Esophagus squamous epithelium (tissue), 5 donors: ENCODE measurements at places on chromosomes 11 and 22.

GRCh38 chr22:27401321-27401720, 400.2 kb downstream of the MN1 start:
- no peaks in the 10 kb centered on the region for H3K36me3 ChIP-seq
- no peak overlapping the region for H3K4me3 ChIP-seq
- H3K27ac ChIP-seq: no peak overlapping the region
- DNase-seq: no peak
- no peaks in the 10 kb centered on the region for H3K27me3 ChIP-seq

DNA sequence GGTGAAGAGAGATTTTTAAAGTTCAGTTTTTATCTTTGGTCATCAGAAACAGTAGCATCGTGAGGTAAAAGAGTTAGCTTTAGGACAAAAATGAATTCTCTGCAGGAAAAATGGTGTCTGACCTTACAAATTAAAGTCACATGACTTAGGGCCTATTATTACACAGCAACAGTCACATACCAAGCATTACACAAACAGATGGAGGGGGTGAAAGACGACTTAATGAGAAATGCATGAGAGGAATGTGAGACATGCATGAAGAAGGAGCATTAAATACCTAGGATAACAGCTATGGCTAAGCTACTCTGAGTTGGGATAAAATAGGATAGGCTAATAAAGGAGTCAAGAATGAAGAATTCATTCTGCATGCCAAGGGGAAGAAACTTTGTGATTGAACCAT, 77.5 kb downstream of the BLID start:
- H3K4me3 ChIP-seq: no peak overlapping the region

GRCh38 chr11:6674862-6675261, 8.3 kb downstream of the MRPL17 start:
- no peaks in the 10 kb centered on the region for H3K4me1 ChIP-seq
- H3K4me3 ChIP-seq: no peak overlapping the region
- DNase-seq: no peak
- H3K27ac ChIP-seq: no peak overlapping the region
- H3K27me3 ChIP-seq: no peaks in the 10 kb centered on the region
- peaks cover 9% of the 10 kb centered on the region for H3K36me3 ChIP-seq

DNA sequence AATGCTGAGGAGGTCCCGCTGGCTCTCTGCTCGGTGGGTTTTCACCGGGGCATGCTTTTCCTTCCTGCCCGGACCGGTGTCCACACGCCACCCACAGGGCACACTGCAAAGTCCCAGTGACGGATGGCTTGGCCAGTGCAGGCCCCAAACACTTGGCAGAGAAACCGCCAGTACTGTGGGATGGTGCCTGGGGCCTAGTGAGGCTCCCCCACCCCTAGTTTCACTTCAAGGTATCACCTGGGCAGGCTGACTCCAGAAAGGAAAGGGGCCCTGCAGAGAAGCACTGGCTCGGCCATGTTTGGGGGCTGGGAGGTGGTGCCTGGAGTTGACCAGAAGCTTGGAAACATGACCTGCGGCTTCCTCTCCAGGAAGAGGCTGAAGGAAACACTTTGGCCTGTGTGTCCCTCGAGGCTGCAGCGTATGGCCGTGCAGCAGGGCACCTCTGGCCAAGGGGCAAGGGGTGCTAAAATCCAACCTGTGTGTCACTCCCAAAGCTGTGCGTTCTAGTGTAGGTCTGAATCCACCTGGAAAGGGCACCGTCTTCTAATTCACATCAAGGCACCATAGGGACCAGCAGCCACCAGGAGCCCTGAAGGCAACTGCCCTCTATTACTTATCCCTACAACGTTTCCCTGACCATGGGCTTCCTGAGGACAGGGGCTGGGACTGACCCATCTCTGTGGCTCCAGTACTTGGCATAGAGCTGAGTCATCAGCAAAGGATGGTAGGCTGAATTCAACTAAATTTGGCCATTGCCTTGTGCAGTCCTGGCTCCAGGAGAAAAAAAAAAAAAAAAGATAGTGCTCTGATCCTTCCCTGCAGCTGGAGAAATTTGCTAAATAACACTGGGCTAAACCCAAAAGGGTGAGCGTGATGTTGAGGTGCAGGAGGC, 22.6 kb downstream of the TPBGL start:
- H3K4me3 ChIP-seq: no peak overlapping the region
- H3K27me3 ChIP-seq: no peaks in the 10 kb centered on the region
- H3K4me1 ChIP-seq: no peaks in the 10 kb centered on the region
- H3K27ac ChIP-seq: no peak overlapping the region
- H3K36me3 ChIP-seq: no peaks in the 10 kb centered on the region
- DNase-seq: no peak

DNA sequence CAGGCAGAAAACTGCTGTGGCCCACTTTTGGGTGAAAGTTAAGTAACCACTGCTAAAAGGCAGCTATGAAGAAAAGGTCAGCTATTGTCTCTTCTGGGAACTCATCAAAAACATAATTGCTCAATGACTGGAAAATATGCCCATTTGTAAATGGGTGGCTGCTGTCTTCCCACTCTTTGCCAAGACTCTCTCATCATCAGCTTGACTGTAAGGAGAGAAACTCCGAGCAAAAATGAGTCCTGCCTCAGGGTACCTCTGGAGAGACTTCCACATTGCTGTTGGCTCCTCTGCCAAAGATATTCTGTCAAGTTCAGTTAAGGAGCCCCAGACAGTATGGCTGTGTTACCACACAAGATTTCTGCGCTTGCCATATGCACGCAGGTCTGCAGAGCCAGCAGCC, 138.7 kb downstream of the BBOX1 start:
- H3K4me1 ChIP-seq: no peaks in the 10 kb centered on the region
- no peaks in the 10 kb centered on the region for H3K36me3 ChIP-seq

GRCh38 chr22:29563652-29564460, 10.3 kb upstream of the THOC5 start:
- no peak for DNase-seq
- no peak overlapping the region for H3K27ac ChIP-seq
- H3K4me3 ChIP-seq: no peak overlapping the region
- H3K4me1 ChIP-seq: no peaks in the 10 kb centered on the region
- H3K36me3 ChIP-seq: peaks cover 96% of the 10 kb centered on the region

DNA sequence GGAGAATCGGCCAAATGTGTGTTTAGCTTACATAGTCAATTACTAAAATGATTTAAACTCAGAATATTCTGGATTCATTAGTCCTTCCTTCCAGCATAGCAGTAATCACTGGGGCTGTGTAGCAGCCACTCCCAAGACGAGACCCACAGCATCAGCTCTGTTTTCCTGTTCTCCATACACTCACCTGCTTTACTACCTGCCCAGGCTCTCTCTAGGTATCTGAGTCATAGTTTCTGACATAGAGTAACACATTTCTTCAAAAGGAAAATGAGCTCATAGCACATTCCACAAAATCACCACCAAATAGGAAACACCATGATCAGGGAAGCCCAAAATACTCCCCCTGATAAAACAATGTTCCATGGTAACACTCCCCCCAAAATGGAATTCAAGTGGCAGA, 22.9 kb downstream of the MORC2 start:
- H3K27me3 ChIP-seq: no peaks in the 10 kb centered on the region
- peaks cover 85% of the 10 kb centered on the region for H3K36me3 ChIP-seq
- DNase-seq: no peak
- peak overlapping the region; percentile 90 for H3K27ac ChIP-seq

DNA sequence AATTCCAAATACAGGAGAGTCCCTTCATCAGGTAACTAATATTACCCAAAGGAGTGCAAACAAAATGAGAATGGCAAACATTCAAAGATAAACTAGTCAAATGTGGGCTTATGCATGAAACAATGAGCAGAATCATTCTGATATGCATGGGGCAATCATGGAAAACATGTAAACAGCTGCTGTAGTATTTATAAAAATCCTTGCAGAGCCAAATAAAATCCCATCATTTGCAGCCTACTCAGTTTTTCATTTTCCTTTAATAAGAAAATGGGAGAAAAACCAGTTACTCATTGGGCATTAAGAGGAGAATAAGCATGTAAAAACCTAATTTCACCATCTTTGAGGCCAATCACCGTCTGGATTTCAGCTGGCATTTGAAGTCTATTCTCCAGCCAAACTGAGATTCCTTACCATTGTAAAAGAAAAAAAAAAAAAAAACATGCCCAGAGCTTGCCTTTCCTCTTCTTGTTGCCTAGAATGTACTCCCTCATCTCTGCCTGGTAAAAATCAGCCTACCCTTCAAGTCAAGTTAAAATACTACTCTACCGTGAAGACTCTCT, 249.1 kb downstream of the TTC28 start:
- peaks cover 33% of the 10 kb centered on the region for H3K4me1 ChIP-seq
- no peak for DNase-seq
- H3K27ac ChIP-seq: no peak overlapping the region
- no peaks in the 10 kb centered on the region for H3K27me3 ChIP-seq

GRCh38 chr11:12110714-12111548, 541 bp downstream of the MICAL2 start:
- peaks cover 19% of the 10 kb centered on the region for H3K4me1 ChIP-seq
- no peak for DNase-seq
- peak overlapping the region; percentile 68 for H3K4me3 ChIP-seq
- H3K27me3 ChIP-seq: no peaks in the 10 kb centered on the region

GRCh38 chr22:46162285-46162684, 12.0 kb downstream of the PPARA start:
- no peak overlapping the region for H3K4me3 ChIP-seq
- no peaks in the 10 kb centered on the region for H3K27me3 ChIP-seq
- H3K36me3 ChIP-seq: no peaks in the 10 kb centered on the region
- DNase-seq: no peak

DNA sequence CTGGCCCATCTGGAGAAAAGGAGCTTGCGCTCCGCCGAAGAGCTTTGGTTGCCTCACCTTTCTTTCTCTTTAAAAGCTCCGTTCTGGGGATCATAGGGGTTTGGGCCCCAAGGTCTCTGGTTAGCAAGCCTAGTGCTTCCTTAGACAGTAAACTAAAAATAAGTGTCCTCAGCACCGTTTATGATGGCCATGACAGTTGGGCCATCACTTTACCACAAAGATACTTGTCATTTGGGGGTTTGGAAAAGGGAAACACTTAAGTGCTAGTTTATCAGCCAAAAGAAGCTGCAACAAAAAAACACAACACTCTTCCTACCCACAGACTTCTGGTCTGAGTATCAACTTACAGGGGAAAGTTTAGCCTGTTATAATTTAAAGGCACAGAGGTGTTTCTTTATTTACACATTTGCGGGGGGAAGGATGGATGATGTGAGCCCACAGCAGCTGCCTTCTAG, 88.4 kb upstream of the CD44 start:
- no peaks in the 10 kb centered on the region for H3K36me3 ChIP-seq
- H3K4me3 ChIP-seq: no peak overlapping the region

DNA sequence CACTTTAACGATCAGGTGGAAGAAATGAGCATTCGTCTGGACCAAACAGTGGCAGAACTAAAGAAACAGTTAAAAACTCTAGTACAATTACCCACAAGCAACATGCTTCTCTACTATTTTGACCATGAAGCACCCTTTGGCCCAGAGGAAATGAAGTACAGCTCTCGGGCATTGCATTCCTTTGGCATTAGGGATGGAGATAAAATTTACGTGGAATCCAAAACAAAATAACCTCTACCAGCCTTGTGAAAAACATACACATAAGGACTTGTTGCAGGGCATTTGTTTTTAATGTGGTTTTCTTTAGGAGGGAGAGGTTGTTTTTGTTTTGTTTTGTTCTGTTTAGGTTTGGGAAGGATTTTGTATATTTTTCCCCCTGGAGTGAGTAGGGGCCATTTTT, 14.2 kb upstream of the TECTA start:
- no peak for DNase-seq
- no peak overlapping the region for H3K4me3 ChIP-seq
- H3K36me3 ChIP-seq: no peaks in the 10 kb centered on the region
- no peaks in the 10 kb centered on the region for H3K4me1 ChIP-seq
